BJ (cell line): ENCODE measurements at places on chromosomes 12 and 14.

- no peak for DNase-seq
Observed at GRCh38 chr14:102772781-102773570, 4.3 kb upstream of the TRAF3 start.

DNA sequence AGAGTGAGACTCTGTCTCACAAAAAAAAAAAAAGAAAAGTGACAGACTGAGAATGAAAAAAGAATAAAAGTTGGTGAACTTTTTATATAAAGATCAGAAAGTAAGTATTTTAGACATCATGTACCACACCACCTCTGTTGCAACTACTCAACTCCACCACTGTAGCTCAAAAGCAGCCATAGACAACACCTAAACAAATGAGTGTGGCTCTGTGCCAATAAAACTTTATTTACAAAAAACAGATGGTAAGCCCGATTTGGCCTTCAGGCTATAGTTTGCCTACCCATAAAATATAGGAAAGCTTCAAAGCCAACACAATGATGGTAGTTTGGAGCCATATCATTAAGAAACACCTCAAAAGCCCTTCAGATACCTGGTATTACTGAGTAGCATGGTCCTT, 154.5 kb upstream of the FOXN3 start:
- no peak for DNase-seq

GRCh38 chr12:76303365-76303764, 44.9 kb downstream of the BBS10 start:
- DNase-seq = no peak

DNA sequence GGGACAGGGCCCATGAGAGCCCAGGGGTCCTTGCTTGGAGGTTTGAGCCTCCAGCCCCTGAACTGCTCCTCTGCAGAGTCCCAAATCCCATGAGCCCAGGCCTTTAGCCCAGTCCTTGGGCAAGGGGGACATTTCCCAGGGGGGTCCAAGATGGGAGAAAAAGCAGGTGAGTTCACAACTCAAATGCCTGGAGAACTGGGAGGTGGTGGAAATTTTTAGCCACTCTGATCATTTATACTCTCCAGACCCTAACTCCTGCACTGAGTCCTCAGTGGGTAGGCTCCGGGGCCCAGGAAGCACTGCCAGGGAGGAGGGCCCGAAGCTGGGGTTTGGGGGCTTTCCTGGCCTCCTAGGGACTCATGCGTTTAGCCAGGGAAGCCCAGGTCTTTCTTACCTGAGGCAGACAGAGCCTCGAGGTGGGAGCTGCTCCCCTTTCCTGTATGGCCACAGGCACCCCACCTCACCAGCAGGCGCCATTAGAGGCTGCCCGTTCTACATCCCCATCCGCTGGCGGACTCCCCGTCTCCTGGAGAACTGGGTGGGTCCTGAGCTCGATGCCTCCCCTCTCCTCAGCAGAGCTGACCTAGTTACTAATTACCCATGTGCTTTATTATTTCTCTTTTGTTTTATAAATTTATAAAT, 998 bp downstream of the HNF1A start:
- no peak for DNase-seq

- no peak for DNase-seq
Observed at GRCh38 chr12:124491856-124492420, 75.5 kb downstream of the NCOR2 start.

DNA sequence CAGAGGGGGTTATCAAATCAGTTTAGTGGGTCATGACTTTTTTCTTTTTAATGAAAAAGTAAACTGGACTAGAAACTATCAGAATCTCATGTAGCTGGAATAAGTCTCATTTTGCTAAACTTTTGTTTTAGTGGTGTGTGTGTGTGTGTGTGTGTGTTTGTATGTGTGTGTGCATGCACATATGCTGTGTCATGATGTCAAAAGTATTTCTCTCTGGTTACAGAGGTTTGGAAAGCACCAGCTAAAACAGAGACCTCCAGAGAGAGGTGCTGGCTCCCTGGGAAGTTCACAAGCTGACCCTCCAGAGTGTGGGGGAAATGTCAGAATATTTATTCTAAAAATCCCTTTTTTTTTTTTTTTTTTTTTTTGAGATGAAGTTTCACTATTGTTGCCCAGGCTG, 114.7 kb downstream of the LGMN start:
- DNase-seq = no peak

DNA sequence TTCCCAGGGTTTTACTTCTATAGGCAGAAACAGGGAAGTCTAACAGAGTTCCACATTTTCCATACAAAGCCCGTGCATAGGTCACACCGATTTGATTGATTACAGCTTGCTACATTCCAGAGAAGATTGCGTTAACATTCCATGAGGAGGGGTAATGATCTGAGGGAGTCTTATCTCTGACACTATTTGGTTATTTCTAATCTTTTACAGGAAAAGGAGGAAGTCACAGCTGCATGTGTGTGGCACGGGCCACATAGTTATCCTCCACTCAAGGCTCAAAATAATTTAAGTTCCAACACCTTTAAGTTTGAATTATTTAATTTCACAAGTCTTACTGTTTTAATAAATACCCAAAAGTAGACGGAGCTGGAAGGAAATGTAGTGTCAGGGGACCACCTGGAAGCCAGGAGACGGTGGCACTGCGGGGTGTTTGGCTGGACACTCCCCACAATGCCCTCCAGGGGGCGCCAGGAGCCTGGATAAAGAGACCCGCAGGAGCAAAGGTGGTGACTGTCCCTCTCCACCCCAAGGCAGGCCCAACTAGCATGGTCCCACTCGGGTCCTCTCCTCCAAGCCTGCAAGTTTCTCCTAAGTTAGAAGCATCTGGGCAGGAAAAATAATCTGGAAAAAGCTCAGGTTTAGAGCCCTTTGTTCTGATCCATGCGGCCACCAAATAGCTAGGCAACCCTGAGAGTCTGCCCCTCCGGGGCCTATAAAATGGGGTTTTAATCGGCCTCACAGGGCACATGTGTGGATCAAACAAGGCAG, 20.2 kb downstream of the KRT8 start:
- no peak for DNase-seq

- no peak for DNase-seq
Observed at GRCh38 chr14:59591641-59592370, 15.2 kb upstream of the CCDC175 start.

GRCh38 chr12:64669270-64669842, 59.1 kb downstream of the RASSF3 start:
- DNase-seq = no peak

DNA sequence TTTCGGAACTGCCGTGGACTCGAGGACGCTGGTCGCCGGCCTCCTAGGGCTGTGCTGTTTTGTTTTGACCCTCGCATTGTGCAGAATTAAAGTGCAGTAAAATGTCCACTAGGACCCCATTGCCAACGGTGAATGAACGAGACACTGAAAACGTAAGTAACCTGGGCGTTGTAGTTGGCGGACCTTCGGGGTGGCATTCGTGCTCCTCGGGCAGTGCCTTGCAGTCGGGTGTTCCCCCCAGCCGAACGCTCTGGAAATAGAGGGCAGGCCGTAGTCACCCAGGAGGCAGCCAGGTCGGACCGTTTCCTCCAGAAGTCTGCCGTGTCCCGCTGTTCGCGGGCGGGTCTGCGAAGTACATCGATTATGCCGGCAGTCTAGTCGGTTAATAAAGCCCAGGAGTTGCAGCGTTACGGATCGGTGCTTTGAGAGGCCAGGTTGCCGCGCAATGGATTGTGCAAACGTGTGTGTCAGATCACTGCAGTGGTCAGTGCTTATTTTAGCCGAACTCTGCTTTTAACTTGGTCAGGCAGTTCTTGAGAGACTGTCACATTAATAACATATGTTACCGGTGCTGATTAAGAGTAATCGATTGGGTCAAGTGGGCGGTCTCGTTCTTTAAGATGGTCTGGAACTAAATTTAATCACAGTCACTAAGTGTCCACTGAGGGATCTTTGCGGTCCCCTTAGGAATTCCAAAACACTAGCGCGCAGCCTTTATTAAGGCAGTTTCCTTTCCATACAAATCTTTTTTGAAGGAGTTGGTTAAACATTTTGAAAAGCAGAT, 906 bp downstream of the MARK3 start:
- DNase-seq = no peak

- DNase-seq = no peak
Observed at GRCh38 chr12:102321305-102322082, 123.9 kb upstream of the PMCH start.

DNA sequence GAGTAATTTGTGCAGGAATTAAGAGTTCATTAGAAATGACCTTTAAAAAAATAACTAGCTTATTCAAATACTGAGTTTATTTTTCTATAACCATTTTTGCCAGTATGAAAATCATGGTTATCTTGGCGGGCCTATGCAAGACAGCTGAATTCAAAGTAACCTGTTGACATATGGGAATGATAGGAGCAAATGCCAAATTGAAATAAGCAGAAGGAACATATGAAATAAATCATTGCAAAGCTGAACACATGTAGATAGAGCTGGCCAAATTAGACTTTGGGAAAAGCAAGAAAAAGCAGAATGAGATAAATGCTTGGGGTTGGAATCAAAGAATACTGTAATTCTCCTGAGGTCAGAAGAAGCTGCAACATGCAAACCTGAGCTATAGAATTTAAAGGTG, 372.5 kb downstream of the ADAMTS20 start:
- no peak for DNase-seq

- no peak for DNase-seq
Observed at GRCh38 chr14:51776102-51776894, 84.1 kb upstream of the GNG2 start.

- no peak for DNase-seq
Observed at GRCh38 chr12:215116-215515, 1.2 kb upstream of the SLC6A12 start.

GRCh38 chr12:58269476-58269875, 328.1 kb downstream of the ATP23 start:
- no peak for DNase-seq

DNA sequence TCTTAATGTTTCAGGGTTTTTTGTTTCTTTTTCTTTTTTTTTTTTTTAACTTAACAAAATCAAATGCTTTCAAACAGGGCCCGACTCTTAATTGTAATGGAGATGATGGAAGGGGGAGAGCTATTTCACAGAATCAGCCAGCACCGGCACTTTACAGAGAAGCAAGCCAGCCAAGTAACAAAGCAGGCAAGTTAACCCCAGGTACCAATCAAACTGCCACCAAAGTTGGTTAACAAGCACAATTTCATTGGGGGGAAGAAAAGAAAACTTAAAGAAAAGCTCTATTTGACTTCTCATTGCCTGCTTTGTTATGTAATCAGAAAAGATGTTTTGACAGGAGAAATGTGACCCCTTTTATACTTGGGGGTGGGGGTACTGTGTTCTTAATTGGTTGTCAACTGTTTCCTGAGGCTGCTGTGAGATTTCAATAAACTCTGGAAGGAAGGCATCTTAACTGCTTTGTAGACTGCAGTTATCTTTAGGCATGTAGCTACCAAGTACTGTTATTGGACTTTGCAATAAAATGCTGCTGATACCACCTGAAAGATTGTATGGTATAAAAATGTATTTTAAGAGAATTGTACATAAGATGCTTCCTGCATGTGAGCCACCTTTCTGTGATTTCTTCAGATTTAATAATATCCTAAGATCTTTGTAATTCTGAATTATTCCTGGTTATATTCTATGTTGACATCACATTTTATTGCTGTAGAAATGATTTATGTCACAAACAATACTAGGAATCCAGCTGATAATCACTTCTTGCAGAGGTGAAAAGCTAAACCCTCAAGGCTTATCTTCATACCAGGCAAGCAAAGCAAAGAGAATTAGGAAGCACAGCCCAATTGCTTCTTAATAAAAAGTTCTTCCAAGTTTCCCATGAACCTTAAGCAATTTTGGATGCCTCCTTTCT, 26.9 kb downstream of the MAPKAPK5 start:
- DNase-seq = no peak

DNA sequence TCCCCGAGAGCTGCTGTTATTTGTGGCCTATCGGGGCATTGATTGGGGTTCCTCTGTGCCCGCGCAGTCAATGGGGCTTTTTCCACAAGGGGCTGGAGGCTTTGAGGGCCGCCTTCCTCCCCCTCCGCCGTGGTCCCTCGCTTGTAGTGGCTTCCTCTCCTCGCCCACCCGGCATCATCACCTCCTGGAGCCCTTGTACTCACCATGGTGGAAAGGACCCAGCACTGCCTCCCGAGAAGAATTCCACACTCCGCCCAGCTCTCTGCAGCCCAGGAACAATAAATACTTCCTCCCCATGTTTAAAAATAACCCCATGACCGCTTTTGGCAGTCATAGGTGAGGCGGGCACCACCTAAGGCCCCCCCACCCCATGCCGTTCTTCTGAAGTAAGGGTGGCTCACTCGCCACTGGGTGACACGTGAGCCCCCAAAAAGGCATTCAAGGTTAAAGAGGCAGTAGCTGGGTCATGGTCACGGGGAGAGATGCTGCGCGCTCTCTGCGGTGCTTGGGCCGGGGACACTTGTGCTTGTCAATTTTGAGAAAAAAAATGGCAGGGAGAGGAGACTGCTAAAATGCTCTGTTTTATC, at the start of gene MYL2:
MYL2 (minus strand) TSS at position 256 of the 587 bp plus-strand sequence; CDS start at position 206, 50 bp downstream.
- no peak for DNase-seq

DNA sequence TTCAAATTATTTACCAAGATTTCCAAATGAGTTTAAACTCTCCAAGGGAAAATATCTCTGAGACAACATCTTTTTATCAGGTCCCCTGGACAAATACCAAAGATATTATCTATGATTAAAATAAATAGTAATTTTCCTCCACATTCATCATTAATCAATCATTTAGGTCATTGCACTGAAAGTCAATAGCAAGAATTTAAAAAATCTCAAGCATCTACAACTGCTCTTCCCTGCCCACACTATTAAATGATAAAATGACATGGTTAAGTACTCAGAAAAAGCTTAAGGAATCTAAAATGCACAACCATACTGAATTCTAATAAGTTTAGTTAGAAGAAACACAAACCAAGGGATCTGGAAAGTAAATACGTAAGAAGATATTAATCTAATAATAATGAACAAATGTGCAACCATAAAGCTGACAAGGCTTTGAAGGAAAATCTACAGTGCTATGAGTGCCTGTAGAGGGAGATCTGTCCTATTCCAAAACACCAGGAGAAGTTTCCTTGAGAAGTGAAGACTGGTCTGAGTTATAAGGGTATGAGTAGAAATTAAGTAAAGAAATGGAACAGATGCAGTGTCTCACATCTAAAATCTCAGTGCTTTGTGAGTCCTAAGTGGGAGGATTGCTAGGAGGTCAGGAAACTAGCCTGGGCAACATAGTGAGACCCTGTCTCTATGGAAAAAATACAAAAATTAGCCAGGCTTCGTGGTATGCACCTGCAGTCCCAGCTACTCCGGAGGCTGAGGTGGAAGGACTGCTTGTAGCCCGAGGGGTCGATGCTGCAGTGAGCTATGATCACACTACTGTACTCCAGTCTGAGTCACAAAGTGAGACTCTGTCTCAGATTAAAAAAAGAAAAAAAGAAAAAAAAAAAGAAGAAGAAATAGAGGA, 19.2 kb downstream of the INTS13 start:
- DNase-seq = peak; percentile 14

GRCh38 chr12:117807946-117808345, 160.8 kb downstream of the KSR2 start:
- DNase-seq = no peak

DNA sequence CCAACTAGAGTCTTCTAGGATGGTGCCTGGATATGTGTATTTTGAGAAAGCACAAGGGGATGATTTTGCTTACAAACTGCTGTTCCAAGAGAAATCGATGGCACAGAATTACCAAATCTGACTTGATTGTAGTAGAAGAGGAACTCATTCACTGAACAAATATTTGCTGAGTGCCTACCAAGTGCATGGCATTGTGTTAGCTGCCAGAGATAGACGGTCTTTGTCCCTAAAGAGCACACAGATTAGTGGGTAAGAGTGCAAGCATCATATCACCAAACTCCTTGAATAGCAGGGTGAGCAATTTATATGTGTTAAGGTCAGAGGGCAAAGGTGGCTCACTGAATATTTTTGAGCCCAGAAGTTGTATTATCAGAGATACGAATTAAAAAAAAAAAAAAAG, 3.5 kb upstream of the FOXN3 start:
- no peak for DNase-seq
